ENCODE measurements at places on chromosomes 6 and 20. TPM values are rescaled to one million over a fixed set of nuclear protein-coding genes. Genes with fewer than 3 reads are reported as not detected.

DNA sequence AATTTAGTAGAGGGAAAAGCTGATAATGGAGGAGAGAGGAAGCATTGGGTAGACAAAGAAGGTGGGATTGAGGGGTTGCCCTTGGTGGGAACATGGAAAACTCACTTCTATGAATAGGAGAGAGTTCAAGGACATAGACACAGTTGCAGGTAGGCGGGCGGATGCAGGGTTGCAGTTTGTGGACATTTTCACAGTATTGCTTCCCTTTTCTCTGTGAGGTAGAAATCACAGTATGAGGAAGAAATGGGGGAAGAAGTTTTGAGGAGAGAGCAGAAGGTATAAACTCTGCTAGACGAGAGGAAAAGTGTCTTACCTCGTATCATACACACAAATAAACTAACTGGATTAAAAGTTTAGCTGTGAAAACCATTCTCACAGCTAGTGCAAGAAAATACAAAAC is 200.7 kb upstream of the ECI2 start:
- DNase-seq = no peak

NKAIN2 gene
- total RNA-seq = 0.29 TPM

TMEM181 gene
- total RNA-seq = 37.9 TPM

- no peak for DNase-seq
These were observed 16.8 kb upstream of the BCLAF1 start for GRCh38 chr6:136306466-136306865.

DNA sequence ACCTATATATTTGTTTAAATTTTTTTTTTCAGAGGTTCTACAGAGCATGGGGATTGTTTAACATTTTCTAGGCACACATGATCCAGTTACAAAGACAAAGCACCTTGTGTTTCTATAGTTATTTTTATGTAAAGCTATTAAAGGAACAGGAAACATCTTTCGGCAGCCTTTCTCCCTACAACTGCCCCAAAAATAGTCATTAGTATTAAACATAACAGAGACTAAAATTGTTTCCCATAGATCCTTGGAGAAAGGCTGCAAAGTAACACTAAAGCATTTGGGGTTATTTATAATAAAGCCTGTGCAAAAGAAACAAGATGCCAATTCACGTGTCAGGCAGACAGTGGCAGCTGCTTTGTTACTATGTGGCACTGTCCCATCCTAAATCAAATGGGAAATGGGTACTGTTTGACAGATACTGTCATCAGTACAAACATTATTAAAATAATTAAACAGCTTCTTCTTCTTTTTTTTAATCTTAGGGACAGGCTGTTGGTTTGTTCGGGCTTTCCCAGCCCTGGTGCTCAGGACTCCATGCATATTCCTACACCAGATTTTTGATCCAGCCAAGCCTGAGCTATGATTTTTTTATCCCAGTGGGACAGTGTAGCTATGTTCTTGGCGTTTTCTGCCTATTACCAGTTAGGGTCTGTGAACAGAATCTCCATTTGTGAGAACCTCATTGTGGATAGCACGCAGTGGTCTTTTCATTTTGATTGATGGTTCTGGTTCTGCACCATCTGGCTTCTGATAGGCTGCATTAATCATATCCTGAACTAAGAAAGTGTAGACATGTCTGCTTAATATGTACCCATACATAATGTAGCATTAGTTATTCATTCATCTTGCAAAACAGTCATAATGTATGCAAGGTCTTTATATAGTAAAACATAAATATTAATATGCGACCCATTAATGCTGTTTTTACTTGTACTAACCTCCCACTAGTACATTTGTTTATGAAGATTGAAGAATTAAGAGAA is 460.4 kb upstream of the SOX4 start:
- DNase-seq = no peak
